ENCODE measurements at places on chromosomes 12 and 14.

DNA sequence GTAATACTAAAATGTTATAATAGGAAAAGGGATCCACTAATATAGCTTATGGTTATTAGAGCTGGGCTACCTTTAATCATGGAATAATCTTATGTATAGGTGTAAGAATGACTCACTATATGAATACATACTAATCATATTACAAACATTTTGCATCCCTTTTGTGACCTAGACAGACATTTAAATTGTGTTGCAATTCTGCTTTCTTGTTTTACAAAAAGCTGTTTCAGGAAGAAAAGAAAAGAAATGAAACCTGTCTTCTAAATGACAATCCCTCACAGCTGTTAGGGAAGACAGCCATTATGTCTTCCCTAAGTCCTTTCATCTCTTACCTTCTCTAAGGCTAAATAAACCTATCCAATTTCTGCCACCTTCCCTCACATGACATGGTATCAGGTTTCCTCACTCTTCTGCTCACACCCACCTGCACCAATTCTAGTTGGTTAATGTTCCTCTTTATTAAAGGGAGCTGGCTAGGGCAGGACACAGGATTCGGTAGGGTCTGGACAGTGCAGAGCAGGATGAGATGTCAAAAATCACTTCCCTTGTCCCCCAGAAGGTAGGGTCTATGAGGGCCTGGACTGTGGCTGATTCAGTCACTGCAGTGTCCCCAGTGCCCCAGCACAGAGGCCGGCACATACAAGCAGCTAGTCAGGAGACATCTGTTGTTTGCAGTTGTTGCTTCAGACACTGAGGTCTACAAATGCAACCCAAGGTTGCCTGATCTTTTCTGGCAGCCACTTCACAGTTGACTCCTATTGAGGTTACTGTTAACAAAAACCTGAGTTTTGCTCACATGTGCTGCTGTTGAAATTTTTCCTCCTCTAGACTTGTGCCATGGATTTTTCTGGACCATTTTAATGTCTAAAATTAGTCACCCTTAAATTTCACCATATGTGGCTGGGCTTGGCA, 3.7 kb downstream of the DHRS7 start:
- no peak for DNase-seq

- peak; percentile 22 for DNase-seq
Measured at GRCh38 chr14:58914279-58914855, 274.1 kb upstream of the DAAM1 start.

GRCh38 chr12:109288571-109288970, 20.5 kb downstream of the FOXN4 start:
- DNase-seq: no peak

DNA sequence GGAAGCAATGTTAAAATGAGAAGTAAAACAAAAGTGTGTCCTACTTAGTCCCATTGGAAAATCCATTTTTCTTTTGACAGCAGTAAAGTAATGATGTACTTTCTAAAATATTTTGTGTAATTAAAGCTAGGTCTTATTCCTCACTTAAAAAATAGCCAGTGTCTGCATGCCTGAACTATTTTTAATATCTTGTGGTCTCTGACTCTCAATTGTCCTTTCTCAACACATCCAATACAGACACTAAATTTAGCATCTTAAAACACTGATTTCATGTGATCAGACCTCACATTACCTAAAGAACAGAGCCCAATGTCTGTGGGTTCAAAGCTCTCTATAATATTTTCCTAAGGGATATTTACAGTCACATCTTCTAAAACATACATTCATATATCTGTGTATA, 108.0 kb downstream of the DERA start:
- no peak for DNase-seq

GRCh38 chr12:124902916-124903315, 11.5 kb downstream of the UBC start:
- DNase-seq: no peak

DNA sequence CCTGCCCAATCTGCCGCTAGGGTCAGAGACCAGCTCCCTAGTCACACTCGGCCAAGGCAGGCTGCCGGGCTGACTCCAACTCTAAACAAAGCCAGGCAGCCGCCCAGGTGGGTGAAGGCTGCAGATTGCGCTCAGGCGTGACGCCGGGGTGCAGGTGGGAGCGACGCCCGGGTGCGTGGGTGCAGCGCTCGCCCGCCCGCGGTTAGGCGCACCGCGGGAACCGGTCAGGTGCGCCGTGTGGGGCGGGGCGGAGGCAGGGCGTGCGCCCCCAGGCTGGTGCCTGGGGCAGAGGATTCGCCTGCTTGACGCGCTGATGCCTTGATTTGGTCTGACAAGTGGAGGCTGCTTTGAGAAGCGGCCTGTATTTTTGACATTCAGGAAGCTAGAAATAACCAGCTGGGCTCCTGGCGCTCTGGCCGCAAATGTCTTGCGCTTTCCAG, 126.7 kb upstream of the HIF1A start:
- peak; percentile 26 for DNase-seq

- DNase-seq: peak; percentile 77
Measured at GRCh38 chr12:126936181-126936851, 1330.7 kb upstream of the TMEM132C start.

- DNase-seq: peak; percentile 39
Measured at GRCh38 chr14:61544448-61545330, 150.6 kb upstream of the HIF1A start.

DNA sequence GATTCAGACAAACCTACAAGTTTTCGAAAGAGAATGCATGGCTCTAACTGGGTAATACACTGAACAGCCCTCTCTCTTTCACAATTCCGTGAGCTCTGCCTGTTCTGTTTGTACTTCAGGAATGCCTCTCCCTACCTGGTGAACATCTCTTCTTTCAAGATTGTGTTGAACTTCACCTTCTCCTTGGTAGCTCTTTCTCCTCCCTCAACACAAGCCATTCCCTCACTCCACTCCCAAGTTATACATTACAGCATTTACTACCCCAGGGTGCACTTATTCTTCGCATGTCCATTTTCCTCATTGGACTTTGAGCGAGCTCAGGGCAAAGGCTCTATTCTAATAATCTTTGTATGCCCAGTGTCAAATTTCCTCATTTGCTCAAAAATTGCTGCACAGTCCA, 28.3 kb downstream of the NRDE2 start:
- DNase-seq: no peak

- peak; percentile 89 for DNase-seq
Measured at GRCh38 chr12:130838951-130839769, at the start of gene STX2. TSS of gene STX2 (minus strand) at chr12:130839250. CDS start at chr12:130839099, 151 bp downstream.

- peak; percentile 44 for DNase-seq
Measured at GRCh38 chr14:21033133-21033698, 1.4 kb downstream of the RNASE13 start.

GRCh38 chr14:76773188-76773885, 12.1 kb downstream of the VASH1 start:
- peak; percentile 67 for DNase-seq

GRCh38 chr14:21018286-21018685, 6.6 kb downstream of the NDRG2 start:
- DNase-seq: no peak

GRCh38 chr12:107564946-107565345, 120.7 kb upstream of the PWP1 start:
- peak; percentile 23 for DNase-seq

- no peak for DNase-seq
Measured at GRCh38 chr14:85122690-85123089, 407.3 kb upstream of the FLRT2 start.

- no peak for DNase-seq
Measured at GRCh38 chr12:79763766-79764452, 73.1 kb upstream of the PAWR start.

DNA sequence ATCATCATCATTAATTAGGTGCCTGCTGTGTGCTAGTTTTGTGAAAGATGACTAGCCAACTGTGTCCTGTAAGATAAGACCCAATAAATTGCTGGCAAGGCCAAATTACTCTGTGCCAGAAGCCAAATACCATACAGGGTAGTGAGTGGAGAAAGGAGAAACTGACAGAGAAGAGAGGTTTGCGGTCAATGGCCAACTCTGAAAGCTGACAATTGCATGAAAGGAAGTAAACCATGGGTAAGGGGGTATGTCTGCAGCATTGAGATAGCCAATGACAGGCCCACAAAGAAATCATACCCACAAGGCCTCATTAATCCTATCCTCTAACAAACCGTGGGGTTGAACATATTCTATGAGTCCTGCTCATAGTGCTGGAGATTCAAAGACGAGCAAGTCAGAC, 236.6 kb upstream of the CCDC196 start:
- no peak for DNase-seq

- DNase-seq: peak; percentile 85
Measured at GRCh38 chr14:96275177-96276112, 19.4 kb downstream of the BDKRB1 start.

- DNase-seq: no peak
Measured at GRCh38 chr12:25084816-25085215, 110.1 kb downstream of the DNAI7 start.

DNA sequence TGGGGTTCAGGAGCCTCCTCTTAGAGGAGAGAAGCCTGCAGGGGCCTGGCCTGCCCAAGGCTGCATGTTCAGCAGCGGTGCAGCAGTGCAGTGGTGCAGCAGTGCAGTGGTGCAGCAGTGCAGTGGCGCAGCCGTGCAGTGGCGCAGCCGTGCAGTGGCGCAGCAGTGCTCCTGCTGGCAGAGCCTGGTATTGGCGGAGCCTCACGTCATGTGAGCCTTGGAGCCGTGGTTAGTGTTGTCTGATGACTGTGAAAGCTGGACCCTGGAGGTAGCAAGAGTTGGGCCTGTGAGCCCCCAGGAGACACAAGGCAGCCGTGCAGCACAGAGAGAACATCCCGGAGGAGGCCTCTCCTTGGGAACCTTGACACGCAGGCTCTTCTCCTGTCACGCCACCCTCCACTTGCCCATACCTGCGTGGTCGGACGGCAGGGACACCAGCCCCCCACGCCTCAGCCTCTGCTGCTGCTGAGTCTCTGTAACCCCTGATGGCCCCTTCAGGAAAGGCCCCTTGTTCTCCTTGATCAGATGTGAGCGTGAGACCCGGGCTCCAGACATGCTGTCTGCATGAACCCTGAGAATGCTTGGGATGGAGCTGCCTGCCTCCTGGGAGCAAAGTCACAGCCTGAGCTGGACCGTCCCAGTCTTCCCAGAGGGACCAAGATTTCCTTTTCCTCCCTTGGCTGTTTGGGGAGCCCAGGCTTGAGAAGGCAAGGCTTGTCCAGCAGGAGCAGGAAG, 193.7 kb downstream of the KIF26A start:
- DNase-seq: no peak

DNA sequence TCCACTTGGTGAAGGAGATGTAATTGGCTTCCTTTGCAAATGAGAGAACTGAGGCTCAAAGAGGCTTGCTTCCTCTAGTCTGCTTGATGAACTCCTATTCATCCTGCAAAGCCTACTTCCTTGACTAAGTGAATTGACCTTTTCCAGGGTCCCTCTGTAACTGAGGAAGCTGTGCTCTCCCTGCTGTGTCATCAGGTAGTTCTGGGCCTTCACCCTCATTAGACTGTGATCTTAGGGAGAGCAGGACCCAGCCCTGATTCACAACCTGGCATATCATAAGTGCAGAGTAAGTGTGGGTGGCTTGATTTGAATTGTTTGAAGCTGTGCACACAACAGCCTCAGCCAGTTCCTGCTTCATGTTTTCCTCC, 16.3 kb downstream of the ASB2 start:
- no peak for DNase-seq

DNA sequence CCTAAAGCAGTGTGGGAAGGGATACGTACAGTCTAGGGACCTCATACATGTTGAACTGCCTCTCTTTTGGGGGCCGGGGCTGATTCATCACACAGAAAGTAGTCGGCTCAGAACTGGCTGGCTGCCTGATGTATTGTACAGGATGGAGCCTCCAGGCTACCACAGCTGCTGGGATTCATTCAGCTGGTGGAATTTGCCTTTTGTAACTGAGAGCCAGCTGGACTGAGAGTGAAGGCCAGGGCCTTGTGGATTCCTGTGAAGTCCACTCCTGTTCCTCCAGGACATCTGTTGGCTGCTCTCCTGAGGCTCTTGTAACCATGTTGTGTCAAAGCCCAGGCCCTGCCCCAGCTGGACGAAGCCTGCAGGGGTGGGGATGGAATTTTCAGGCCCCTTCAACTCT, 116.3 kb upstream of the PRICKLE1 start:
- DNase-seq: peak; percentile 32

DNA sequence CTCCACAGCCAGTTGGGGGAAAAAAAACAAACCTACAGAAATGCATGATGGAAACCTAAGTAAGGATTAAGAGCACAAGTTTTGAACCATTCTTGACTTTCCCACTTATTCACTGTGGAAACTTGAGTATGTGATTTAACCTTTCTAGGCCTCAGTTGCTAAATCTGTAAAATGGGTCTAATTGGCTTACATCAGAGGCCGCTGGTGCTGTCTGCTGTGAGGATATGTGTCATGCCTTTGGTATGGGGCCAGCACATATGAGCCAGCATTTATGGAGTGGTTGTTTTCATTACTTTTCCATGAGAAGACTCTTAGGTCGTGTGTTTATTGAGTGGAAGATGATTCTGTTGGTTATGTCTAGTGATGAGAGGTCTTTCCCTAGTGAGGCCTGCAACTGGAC, 102.4 kb downstream of the ESR2 start:
- no peak for DNase-seq

GRCh38 chr12:124923905-124924734, 9.7 kb upstream of the UBC start:
- DNase-seq: no peak

- no peak for DNase-seq
Measured at GRCh38 chr12:47739979-47740378, 14.7 kb upstream of the ENDOU start.

DNA sequence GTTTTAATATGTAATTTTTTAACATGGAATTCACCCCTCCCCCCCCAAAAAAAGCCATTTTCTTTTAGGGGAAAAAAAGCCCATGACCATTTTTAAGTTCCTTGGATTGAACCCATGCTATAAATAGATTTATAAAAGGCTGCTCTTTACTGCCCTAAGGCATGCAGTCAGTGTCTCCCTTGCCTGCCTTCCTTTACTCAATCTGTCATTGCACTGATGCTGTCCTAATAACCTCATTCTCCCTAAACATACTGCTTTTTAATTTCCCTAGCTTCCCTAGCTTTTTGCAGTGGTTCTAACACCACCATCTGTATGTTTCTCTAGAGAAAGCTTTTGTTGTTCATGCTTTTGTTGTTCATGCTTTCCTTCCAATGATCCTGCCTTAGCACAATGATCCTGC, 83.0 kb downstream of the SLC2A13 start:
- no peak for DNase-seq

- no peak for DNase-seq
Measured at GRCh38 chr14:60165547-60165876, 314 bp upstream of the DHRS7 start.

GRCh38 chr12:14018080-14018479, 36.7 kb upstream of the GRIN2B start:
- no peak for DNase-seq

GRCh38 chr12:108523365-108523764, 8.3 kb downstream of the FICD start:
- peak; percentile 68 for DNase-seq

- no peak for DNase-seq
Measured at GRCh38 chr14:90642244-90642717, 173.9 kb downstream of the TTC7B start.

DNA sequence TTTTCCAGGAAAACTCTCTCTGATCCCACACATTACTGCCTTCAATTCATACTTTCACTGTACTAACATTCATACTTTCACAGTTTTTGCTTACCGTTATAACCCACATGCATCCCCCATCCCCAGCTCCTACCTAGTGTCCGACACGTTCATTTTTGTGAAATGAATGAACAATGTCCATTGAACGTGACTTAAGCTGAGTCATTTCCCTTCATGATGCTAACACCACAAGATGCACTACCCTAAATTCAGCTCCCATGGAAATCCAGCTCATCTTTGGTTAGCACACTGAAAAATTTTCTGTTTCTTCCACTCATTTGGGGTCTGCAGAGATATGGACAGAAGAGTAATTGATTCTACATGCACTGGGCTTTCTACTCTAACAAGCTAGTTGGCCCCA, 84.7 kb downstream of the GALNT4 start:
- no peak for DNase-seq

GRCh38 chr12:52145228-52146088, 46.4 kb downstream of the KRT80 start:
- no peak for DNase-seq

All from Ammon's horn (tissue), 1 donor.